NCI-H1048 (cell line): ENCODE measurements at places on chromosomes 11 and 22.

- DNase-seq: no peak
Observed at GRCh38 chr11:126598344-126599216, 243.1 kb downstream of the ST3GAL4 start.

GRCh38 chr11:126307706-126308105, 3.8 kb downstream of the DCPS start:
- no peak for DNase-seq

- no peak for DNase-seq
Observed at GRCh38 chr11:100789500-100789899, 102.4 kb downstream of the ARHGAP42 start.

GRCh38 chr11:66090288-66090687, 20.2 kb downstream of the PACS1 start:
- DNase-seq: no peak

GRCh38 chr11:115501893-115502589, 2.2 kb downstream of the CADM1 start:
- no peak for DNase-seq

GRCh38 chr11:65275906-65276305, 14.1 kb downstream of the POLA2 start:
- DNase-seq: no peak

GRCh38 chr11:64856382-64857227, 12.2 kb upstream of the CDC42BPG start:
- no peak for DNase-seq

GRCh38 chr11:10454878-10455631, at the start of gene AMPD3:
Gene AMPD3, plus strand, starts transcription at chr11:10455264. Its CDS starts 6,256 bp downstream, at chr11:10461520.
- DNase-seq: no peak

- DNase-seq: no peak
Observed at GRCh38 chr11:94558468-94558867, 8.7 kb upstream of the PIWIL4 start.

DNA sequence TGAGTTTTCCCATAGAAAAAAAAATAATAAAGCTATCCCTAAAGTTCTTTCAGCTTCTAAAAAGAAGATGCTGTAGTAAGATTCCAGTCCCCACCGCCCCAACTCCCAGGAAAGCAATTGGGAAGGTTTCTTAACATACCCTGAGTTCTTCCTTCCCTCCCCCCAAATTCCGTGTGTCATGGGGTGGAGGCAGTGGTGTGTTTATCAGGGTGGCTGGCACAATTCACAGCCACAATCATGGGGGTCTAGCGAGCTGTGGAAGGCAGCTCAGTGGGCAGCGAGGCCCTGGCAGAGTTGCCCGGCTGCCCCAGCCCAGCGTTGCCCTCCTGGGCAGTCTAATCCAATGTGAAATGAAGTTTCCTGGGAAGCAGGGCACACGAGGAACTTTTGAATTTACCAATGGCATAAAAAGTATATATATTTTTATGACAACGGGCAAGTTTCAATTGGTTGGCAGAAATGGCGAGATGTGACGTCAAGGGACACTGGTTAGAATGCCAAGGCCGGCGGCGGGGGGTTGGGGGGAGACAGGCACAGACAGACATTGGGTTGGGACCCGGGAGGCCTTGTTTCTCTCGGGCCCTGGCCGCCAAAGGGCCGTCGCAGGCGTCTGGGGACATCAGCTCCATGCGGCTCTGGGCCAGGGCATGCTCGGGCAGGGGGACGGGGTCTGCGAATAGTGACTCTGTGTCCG, 80.7 kb upstream of the PPARA start:
- peak; percentile 55 for DNase-seq

DNA sequence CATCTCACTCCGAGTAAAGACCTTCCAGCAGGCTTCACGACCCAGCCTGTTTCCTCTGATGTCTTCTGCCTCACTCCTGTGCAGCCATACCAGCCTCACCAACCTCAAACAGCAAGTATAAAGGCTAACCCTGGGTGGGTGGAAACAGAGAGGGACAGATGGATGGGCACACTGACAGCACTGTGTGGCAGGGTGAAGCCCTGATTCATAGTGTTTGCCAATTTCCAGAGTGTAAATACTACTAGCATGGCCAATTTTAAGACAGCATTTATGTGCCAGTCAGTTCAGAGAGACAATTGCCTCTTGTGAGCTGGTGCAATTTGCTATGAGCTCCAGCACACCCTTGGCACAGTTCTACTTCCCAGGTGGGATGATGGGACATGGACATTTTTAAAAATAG, 21.5 kb downstream of the TST start:
- DNase-seq: no peak

DNA sequence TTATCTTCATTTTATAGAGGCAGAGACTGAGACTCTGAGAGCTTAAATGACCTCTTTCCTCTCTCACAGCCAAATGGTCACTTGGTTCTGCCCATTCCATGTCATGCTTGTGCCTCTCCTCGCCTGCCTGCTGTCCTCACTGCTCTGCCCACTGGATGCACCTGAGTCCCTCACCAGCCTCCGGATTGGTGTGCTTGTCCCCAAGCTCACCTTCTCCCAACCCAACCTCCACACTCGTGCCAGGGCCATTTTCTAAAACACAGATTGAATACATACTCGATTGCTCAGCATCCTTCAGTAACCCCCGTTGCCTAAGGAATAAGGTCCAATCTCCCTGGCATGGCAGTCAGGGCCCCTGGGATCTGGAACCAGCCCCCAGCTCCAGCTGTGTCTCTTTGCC, 28.4 kb upstream of the NECTIN1 start:
- DNase-seq: no peak

- no peak for DNase-seq
Observed at GRCh38 chr11:870418-870817, 27.8 kb downstream of the TSPAN4 start.

- DNase-seq: no peak
Observed at GRCh38 chr11:8867931-8868631, 42.9 kb upstream of the AKIP1 start.

DNA sequence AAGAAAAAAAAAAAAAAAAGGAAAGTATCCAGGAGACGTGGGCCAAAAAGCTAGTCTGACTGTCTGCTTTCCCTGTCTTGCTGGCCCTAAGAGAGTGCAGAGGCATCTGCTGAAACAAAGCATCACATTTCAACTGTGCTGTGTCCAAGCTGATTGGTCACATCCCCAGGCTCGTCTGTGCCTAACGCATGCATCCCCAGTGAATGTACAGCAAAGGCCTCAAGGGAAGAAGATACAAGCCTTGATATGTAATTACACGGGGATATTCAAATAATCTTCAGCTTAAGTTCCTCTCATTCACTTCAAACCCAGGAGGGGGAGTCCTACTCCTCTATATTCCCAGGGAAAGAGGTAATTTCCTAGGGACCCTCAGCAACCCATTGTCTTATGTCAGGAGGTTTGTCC, 5.4 kb upstream of the SORL1 start:
- DNase-seq: no peak

- DNase-seq: no peak
Observed at GRCh38 chr11:69272831-69273485, 21.0 kb upstream of the MYEOV start.

DNA sequence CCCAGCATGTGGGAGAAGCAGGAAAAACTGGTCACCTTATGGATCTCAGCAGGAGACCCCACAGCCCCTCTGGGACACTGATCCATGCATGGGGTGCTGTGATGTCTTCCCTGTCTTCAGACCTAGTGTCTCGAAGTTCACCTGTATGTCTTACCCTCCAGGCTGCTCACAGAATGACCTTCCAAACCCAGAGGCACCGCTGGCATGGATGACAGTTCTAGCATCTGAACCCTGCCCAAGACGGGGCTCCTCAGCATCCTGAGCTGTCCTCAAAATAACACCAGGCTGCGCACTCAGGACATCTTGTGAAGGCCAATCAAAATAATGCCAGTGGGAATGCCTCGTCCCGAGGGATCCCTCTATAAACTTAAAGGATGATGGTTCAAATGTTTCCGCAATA, 824.9 kb downstream of the TBC1D22A start:
- no peak for DNase-seq

DNA sequence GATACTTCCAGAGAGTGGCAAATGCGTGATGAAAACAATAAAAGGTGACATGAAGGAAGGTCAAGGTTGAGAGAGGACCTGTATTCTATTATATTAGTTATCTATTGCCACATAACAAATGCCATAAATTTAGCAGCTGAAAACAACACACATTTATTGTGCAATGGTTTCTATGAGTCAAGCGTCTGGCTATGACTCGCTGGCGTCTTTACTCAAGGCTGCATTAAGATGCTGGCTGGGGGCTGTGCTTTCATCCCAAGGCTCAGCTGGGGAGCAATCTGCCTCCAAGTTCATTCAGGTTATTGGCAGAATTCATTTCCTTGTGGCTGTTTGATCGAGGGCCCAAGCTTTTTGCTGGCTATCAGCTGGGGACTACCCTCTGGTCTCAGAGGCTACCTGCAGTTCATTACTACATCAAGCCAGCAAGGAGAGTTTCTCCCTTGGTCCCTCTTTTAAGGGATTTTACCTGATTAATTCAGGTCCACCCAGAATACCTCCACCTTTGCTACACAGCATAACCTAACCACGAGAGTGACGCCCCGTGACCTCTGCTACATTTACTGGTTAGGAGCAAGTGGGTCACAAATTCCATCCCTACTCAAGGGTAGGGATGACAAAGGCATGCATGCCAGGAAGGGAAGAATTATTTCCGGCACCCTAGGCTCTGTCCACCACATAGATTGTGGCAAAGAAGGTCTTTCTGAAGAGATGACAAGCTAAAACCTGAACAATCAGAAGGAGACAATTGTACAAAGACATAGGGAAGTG, 549.1 kb downstream of the MN1 start:
- DNase-seq: no peak

DNA sequence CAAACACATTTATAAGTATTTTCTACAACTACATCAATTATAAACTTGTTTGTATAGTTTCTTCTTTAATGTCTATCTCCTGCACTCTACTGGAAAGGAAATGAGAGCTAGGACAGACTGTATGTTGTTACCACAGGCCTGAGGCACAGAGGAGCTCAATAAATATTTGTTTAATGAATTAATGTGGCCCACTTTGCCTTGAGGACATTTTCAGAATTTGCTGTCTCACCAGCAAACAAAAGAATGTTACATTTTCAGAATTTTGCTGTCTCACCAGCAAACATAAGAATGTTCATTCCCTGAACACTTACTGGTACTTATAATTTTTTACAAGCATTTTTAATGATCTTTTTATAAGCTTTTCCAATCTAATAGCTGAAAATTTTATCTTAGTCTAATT, 41.9 kb upstream of the WNT7B start:
- DNase-seq: no peak
